Frontal cortex (tissue), 4 donors: ENCODE measurements at places on chromosomes 5 and 9. TPM values are rescaled to one million over a fixed set of nuclear protein-coding genes. Genes with fewer than 3 reads are reported as not detected.
A peak's percentile ranks its signal among the peaks of the same experiment; 100 is the strongest.

DNA sequence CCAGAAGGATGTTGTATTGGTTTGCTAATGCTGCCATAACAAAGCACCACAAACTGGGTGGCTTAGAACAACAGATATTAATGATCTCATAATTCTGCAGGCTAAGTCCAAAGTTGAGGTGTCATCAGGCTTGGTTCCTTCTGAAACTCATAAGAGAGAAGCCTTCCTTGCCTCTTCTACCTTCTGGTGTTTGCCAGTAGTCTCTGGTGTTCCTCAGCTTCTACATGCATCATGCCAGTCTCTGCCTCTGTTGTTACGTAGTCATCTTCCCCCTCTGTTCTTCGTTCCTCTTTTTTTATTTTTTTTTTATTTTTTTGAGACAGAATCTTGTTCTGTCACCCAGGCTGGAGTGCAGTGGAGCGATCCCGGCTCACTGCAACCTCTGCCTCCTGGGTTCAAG, 61.8 kb downstream of the LRRC70 start:
- no peak for DNase-seq

DNA sequence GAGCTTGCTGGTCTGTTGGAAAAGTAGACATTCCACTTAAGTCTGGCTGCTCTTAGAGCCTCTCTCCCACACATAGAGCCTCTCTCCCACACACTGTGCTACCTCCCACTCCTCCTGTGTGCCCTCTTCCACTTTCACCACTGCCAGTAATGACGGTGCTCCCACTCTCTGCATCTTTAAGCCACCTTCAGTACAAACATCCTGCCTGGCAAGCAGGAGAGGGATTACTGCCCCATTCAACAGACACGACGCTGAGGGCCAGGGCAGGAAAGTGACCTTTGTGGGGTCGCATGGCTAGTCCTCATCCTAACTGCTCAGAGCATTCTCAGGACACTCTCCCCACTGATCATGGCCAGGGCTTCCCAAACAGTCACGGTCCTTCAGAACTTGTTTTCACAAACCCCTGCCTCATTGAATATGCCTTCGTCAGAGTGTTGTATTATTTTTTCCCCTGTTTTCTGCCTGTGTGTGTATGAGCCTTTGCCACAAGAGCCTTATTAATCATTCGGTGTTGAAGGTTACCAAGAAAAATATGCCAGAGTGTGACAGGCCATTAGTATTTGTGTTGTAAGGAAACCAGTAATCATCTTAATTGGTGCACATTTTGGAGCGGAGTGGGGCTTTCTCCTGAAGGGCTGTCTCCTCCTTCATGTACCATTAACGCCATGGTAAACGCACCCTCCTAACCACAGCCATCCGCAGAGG, 87.1 kb upstream of the SAP30L start:
- no peak for DNase-seq

DNA sequence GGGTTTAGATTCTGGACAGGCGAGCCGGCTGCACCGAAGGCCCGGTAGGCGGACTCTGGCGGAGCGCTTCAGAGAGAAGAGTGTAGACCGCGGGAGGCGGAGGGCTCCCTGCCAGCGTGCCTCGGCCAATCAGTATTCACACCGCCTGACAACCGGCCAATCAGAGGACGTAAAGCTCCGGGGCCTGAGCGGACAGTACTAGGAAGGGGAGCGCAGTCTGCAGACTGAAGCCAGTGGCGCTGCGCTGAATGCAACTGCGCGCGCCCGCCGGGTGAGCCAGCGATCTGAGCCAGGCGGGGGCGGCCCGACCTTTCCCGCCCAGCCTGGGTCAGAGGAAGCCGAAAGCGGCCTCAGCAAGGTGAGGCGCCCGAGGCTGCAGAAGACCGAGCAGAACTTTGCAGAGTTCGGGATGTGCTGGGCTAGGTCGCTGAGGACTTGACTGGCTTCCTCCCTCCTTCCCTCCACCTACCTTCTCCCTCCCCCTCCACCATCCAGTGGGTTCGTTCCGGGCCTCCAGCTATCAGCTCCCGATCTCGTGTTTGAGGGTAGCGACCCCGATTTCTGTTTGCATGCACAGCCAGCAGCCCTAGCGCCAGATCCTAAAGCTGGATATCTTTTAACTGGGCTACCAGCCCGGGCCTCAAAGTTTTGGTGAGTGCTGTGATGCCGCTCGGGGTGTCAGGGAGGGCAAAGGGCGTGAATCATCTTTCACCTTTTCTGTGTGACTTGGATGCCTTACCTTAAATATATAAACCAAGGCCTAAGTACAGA, at the start of gene DMRT2:
Gene DMRT2, plus strand, starts transcription at position 233 of the 771 bp plus-strand sequence. CDS start 1,257 bp downstream, outside the sequence.
- peak; percentile 86 for DNase-seq

FBP2 gene
- not detected for total RNA-seq

TMEM252 gene
- total RNA-seq = not detected

CEL gene
- 0.41 TPM for total RNA-seq
